ENCODE measurements at places on chromosomes 7 and 10. TPM values are rescaled to one million over a fixed set of nuclear protein-coding genes. Genes with fewer than 3 reads are reported as not detected.

TYW1B gene
- 1.6 TPM for total RNA-seq

ITPRID1 gene
- not detected for total RNA-seq

DNA sequence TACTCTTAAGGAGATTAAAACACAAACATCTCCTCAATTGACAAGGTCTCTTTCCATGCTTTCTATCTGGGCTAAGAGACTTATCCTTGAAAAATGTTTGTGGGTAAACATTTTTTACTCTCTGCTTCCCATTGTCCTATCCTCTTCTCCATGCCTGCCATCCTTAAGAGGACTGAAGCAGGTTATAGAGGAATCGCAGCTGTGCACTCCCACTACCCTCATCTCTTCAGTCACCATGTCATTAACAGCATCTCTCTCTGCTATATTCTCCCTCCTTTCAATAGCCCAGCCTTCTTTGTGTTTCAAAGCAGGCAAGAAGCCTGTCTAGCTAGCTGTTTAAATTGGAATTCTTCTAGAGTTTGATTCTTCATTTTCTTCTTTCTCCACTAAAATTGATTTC is 22.6 kb downstream of the COL1A2 start:
- H3K27ac ChIP-seq: no peak overlapping the region
- H3K36me3 ChIP-seq: no peaks in the 10 kb centered on the region
- H3K27me3 ChIP-seq: peaks cover 8% of the 10 kb centered on the region
- no peaks in the 10 kb centered on the region for H3K4me1 ChIP-seq
- DNase-seq: no peak

GRCh38 chr10:5476918-5477525 is 22.3 kb downstream of the CALML5 start:
- no peak overlapping the region for H3K4me3 ChIP-seq
- H3K27ac ChIP-seq: no peak overlapping the region
- no peak for DNase-seq
- no peaks in the 10 kb centered on the region for H3K36me3 ChIP-seq
- H3K4me1 ChIP-seq: peaks cover 2% of the 10 kb centered on the region

DNA sequence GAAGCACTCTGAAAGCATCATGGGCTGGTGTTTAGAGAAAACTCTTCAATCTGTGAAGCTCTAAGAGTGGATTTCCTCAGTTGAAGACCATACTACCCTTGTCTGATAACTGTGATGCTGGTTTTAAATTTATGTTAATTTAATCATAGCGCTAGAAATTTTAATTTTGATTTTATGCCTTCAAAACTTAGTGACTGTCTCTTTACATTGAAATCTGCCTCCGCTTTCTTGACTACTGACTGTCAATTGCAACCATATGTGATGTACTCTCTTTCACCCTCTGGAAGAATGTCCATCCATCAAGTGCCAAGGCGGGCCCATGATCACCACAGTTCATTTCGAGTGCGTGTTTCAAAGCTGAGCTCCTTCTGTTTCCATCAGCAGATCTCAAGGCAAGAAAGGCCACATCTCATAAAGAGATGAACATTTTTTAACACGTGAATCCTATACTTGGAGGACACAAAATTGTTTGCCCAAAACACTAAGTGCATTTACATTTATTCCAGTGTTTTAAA is 147.1 kb downstream of the ITGA8 start:
- DNase-seq: no peak
- no peak overlapping the region for H3K27ac ChIP-seq
- H3K27me3 ChIP-seq: no peaks in the 10 kb centered on the region
- no peaks in the 10 kb centered on the region for H3K4me1 ChIP-seq

NUP205 gene
- 145 TPM for total RNA-seq

- H3K4me3 ChIP-seq: no peak overlapping the region
- no peaks in the 10 kb centered on the region for H3K4me1 ChIP-seq
- H3K27me3 ChIP-seq: no peaks in the 10 kb centered on the region
- H3K27ac ChIP-seq: no peak overlapping the region
- no peak for DNase-seq
Measured at GRCh38 chr7:46317256-46317655, 396.2 kb upstream of the IGFBP3 start.

FRAT1 gene
- total RNA-seq: 3.2 TPM

- H3K4me1 ChIP-seq: no peaks in the 10 kb centered on the region
- H3K27me3 ChIP-seq: no peaks in the 10 kb centered on the region
- H3K36me3 ChIP-seq: peaks cover 21% of the 10 kb centered on the region
- H3K4me3 ChIP-seq: no peak overlapping the region
- no peak for DNase-seq
Measured at GRCh38 chr10:7968510-7969112, 85.9 kb upstream of the GATA3 start.

ANXA8L1 gene
- total RNA-seq: not detected

DNA sequence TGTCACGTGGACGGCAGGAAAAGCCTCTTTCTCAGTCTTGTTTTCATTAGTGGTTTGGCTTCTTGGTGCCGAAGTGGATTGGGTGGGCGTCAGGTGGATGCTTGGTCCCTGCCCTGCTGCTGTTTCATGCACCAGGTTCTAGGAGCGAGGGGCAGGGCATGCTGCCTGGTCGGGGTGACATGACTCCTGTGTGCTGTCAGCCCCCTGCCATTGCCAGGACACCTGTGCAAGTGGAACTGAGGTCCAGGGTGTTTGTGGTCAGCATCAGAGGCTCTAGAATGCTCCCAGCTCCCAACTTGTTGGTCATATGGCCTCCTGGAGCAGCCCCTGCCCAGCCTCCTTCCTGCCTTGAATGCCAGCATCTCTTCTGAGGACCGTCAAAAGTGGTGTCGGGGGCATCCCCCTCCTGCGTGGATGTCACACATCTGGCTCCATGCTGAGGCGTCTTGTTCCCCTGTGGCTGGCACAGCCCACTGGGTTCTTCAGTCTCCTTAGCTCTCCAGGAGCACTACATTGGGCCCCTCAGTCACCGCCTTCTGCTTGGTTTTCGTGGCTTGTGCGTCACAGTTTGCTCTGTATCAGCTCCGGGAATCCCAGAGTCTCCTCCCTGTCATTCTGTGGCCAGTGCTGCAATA is 24.8 kb downstream of the ADCY1 start:
- no peaks in the 10 kb centered on the region for H3K4me1 ChIP-seq
- no peaks in the 10 kb centered on the region for H3K27me3 ChIP-seq
- no peak overlapping the region for H3K27ac ChIP-seq
- no peaks in the 10 kb centered on the region for H3K36me3 ChIP-seq

LRIT1 gene
- total RNA-seq: not detected

Measured in activated CD8-positive, alpha-beta T cell treated with anti-CD3 and anti-CD28 coated beads for 36 hours (primary cell).